Brain (organoid and tissue), 16 donors: ENCODE measurements at places on chromosomes 1 and 21. TPM values are rescaled to one million over a fixed set of nuclear protein-coding genes. Genes with fewer than 3 reads are reported as not detected.

DNA sequence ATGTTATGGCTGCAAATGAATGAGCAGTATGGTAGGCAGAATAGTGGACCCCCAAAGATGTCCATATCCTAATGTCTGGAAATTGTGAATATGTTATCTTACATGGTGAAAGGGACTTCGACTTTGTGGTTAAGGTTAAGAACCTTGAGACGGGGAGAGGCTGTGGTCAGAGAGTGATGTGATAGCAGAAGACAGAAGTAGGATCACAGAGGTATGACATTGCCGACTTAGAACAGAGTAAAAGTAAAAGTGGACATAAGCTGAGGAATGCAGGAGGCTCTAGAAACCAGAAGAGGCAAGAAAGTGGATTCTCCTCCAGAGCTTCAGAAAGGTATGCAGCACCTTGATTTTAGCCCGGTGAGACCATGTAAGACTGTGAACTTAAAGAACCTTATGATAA lies 74.6 kb downstream of the CTH start:
- no peak for DNase-seq

DNA sequence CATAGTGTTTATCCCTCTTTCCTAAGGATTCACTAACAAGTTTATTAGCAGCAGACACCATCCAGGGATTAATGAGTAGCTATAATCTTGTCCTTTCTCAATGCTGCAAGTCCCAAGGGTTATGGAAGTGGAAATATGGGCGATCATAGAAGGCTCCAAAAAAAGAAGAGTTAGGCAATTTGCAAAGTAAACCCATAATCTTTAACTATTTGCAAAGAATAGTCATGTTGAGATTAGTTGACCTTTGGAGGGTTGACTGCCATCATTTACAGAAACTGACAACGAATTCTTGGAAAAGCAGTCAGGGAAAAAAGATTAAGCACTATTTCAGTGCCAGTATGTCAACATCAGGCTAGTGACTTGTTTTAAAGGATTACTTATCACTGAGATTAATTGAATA lies 169.9 kb downstream of the KCNT2 start:
- peak; percentile 4 for DNase-seq

DNA sequence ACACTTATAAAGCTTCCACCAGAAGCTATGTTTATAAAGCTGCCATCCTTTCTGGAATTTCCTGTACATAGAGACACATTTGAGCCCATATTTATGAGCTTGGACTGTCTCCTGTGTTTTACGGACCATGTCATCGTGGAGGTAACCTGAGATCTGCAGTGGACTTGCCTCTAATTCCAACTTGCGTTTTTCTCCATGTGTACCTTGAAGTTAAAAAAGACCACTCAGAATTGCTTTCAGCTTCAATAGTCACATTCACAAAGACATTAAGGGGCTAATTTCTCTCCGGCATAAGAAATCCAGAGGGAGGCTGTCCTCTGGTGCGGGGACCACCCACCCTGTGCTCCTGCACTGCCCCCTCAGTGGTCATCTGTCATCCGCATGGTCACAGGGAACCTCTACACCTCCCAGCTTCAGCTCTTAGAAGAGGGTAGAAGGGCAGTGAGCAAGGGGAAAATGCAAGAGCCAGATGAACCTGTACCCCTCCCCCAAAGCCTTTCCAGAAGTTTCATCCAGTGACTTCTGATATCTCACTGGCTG lies 521.4 kb upstream of the CAMK1G start:
- DNase-seq: no peak

DNA sequence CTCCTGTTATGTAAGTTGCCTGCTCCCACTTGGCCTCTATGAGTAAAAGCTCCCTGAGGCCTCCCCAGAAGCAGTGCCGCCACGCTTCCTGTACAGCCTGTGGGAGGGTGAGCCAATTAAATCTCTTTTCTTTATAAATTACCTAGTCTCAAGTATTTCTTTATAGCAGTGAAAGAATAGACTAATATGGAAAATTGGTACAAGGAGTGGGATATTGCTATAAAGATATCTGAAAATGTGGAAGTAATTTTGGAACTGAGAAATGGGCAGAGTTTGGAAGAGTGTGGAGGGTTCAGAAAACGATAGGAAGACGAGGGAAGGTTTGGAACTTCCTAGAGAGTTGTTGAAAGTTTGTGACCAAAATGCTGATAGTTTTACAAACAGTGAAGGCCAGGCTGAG lies 572.3 kb downstream of the MATN1 start:
- DNase-seq: no peak

GRCh38 chr1:2796890-2797740 lies 4.4 kb downstream of the TTC34 start:
- no peak for DNase-seq

DNA sequence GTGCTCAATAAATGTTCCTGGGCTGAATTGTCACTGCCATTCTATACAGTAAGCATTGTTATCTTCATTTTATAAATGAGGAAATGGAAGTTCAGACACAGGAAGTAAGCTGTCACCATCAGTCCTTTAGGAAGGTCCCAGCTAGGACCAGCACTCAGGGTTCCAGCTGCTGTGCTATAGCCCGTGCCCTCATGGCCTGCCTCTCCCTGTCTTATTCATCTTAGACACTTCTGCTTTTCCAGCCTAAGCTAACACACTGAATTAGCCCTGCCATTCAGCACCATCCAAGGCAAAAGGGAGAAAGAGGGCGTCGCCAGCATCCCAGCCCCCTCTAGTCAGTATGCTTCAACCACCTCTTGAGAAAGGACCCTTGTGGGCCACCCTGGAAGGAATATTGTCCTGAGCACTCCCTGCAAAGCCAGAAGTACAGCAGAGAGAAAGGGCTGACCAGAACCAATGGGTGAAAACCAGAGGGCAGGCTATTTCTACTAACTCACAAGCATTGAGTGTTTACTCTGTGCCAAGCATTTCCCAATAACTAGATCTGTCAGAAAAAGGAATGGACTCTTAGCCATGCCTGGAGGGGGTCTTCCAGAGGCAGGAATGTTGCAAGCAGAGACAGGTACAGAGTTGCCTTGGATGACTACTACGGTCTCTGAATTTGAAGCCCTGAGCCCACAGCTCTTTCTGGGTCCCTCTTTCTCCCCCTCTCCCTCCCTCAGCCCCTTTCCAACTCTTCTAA lies 77.9 kb upstream of the NFIA start:
- no peak for DNase-seq

DNA sequence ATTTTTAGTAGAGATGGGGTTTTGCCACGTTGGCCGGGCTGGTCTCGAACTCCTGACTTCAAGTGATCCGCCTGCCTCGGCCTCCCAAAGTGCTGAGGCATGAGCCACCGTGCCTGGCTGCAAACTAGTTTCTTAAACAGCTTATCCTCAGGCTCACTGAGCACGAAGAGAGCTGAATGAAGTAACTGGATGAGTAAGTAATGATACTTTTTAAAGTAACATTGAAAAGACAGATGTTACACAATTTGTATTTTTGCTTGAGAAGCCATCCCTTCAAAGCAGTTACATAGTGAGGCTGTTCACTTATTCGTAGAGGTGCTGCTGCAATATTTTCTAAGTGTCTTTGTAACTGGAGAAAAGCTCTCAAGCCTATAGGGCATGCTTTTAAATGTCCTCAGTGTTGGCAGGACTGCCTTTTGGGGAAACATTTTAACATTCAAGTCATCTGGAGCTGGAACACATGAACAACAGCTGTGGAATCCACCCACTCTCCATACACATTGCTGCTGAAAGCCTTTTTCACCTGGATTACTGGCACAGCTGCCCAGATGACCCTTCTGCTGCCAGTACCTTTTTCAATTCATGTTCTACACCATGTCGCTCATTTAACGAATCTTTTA lies 2.7 kb upstream of the YBX1 start:
- no peak for DNase-seq

GRCh38 chr21:44615911-44616590 lies 4.2 kb downstream of the KRTAP10-8 start:
- no peak for DNase-seq

DNA sequence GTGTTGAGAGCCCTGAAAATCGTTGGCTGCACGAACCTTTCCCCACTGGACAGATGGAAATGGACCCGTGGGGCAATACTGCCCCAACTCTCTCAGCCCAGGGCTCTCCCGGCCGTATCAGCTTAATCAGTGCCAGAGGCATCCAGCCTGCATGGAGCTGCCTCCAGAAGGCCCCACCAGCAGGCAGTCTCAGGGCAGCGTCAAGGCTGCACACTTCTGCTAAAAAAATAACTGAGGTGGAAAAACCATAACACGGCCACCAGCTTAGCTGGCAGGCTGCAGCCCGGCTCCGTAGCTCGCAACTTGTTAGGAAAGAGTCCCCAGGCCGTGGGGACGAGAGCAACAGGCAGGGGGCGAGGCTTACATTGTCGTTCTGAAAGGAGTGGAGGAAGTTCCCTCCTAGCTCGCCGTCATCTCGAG lies 27.9 kb downstream of the MRPL37 start:
- peak; percentile 34 for DNase-seq

DNA sequence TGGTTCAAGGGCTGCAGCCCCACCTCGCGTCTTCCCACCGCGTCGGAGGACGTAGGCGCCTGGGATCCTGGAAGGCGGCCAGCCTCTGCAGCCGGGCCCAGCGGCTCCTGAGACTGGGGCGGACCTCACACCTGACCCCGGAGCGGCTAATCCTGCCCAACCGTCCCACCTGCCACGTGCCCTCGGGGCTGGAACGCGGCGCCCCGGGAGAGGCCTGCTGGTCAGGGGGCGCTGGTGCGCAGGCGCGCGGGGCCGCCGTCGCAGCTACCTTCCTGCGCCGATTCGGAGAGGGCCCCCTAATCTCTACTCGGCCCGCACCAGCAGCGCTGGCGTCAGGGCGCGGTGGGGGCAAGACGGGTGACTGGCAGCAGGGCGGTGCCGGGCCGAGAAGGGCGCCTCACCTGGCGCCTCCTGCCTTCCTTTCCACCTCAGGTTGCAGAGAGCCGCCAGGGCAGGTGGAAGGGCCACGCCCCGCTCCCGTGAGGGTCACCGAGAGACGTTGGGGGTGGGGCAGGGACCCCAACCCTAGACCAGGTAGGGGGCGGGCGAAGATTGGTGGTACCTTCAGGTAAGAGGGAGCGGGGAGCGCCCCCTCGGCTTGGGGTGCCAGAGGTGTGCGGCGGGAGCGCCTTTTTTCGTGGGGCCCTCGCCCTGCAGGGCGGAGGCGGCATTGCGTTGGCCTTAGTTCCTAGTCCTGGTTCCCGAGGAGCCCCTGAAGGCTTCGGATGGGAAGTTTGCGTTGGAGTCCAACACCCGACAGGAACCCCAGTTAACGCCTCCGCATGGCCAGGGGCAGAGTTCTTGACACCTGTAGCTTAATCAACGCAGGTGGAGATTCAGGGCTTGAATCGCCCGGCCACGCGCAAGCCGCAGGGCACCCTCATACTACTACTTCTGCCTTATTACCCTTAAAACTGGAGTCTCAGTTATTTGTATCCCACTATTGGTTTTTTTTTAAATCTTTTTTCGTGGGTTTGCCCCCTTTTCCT lies at the start of gene TDRD5:
TDRD5 (plus strand) TSS at position 241 of the 989 bp plus-strand sequence. CDS start 784 bp downstream, outside the sequence.
- peak; percentile 66 for DNase-seq

GRCh38 chr1:226360106-226360746 lies 47.7 kb downstream of the PARP1 start:
- no peak for DNase-seq

- DNase-seq: no peak
Measured at GRCh38 chr1:62998845-62999649, 215.1 kb downstream of the ATG4C start.

DNA sequence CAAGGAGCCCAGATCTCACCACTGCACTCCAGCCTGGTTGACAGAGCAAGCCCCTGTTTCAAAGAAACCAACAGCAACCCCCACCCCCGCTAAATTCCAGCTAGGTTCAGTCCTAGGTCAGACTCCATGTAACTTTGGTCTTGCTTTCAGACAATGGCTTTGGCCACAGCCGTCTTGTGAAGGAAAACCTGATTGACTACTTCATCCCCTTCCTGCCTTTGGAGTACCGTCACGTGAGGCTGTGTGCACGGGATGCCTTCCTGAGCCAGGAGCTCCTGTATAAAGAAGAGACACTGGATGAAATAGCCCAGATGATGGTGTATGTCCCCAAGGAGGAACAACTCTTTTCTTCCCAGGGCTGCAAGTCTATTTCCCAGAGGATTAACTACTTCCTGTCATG lies 12.9 kb downstream of the TOR3A start:
- no peak for DNase-seq

DNA sequence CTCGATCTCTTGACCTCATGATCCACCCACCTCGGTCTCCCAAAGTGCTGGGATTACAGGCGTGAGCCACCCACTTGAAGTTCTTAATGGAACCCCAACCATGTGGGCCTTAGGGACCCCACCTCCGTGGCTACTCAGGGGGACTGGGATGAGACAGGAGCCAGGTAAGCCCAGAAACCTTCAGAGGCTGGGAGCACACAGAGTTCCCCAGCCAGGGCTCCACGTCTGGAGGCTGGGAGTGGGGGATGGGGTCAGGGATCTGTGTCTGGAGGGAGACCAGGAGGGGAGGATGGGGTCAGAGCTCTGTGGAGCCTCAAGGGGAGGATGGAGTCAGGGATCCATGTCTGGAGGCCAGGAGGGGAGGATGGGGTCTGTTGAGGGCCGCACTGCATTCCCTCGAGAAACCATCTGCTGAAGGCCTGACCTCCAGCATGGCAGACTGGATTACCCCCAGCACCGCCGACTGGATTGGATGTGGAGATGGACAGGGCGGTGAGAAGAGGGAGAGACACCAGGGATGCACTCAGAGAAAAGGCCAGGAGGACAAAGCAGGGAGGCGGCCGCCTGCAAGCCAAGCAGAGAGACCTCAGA lies 2.1 kb upstream of the FTCD start:
- no peak for DNase-seq

- peak; percentile 27 for DNase-seq
Measured at GRCh38 chr1:204705888-204706837, 20.6 kb upstream of the LRRN2 start.

- DNase-seq: peak; percentile 31
Measured at GRCh38 chr1:79369091-79369490, 362.6 kb upstream of the ADGRL4 start.

DNA sequence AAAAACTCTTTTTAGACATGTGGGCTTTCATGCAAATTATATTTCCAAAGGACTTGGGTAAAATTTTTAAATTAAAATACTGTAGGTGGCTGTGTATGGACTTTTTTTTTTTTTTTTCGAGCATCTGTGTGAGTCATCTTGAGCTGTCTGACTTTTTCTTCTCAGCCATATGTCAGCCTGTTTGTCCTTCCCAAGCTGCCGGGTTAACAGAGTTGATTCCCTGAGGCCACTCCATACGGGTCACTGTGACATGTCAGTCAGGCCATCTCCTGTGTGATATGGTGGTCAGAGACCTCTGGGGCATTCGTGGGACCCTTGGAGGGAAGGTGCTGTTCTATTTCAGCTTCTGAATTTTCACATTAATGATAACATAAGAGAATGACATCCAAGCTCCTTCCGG lies 148.3 kb downstream of the KCNJ6 start:
- DNase-seq: peak; percentile 39

The IFI44L gene
- polyA plus RNA-seq: 3.0 TPM

The DMRTB1 gene
- polyA plus RNA-seq: not detected

The KIF26B gene
- polyA plus RNA-seq: 17.6 TPM

The C1orf74 gene
- polyA plus RNA-seq: 4.3 TPM

The CLDN8 gene
- not detected for polyA plus RNA-seq
